Activated T-helper 1 cell treated with anti-CD3 and anti-CD28 coated beads, Interleukin-2, amount 50 U/mL, for 16 hours (primary cell): ENCODE measurements at places on chromosomes 7 and 10.

DNA sequence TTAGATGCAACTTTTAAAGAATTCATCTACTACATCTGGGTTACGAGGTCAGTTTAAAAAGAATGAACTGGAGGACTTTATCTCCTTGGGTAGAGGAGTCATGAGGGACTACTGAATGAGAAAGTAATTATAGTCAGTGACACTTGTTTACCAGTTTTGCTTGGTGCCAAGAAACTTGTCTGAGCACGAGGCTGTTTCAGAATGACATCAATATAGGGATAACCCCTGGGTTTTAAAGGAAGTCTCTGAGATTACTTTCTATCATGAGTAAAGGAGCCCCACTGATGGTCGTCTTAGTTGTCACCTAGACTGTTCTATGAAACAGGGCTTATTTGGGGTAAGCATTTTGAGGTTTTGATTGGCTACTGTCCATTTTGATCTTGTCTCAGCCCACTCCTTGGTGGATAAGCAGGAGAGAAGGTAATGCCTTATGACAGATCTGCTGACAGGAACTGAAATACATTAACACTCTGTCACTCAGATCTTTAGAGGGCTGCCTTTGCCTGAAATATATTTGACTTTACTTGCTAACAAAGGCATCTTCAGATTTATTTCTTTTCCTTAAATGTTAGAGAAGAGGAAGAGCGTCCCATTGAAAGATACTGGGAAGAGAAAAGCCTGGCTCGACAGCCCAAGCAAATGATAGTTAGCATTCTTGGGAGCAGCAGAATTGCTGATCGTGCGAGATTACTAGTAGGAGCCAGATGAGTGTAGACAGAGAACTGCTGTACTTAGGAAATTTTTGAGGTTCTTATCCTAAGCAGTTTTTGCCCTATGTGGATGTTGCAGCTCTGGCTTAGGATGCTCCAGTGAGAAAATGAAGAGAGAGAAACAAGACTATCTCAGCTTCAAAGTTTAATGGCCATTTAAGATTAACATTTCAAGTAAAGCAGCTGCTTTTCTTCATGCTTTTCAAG lies 299.2 kb upstream of the LRGUK start:
- DNase-seq = no peak

DNA sequence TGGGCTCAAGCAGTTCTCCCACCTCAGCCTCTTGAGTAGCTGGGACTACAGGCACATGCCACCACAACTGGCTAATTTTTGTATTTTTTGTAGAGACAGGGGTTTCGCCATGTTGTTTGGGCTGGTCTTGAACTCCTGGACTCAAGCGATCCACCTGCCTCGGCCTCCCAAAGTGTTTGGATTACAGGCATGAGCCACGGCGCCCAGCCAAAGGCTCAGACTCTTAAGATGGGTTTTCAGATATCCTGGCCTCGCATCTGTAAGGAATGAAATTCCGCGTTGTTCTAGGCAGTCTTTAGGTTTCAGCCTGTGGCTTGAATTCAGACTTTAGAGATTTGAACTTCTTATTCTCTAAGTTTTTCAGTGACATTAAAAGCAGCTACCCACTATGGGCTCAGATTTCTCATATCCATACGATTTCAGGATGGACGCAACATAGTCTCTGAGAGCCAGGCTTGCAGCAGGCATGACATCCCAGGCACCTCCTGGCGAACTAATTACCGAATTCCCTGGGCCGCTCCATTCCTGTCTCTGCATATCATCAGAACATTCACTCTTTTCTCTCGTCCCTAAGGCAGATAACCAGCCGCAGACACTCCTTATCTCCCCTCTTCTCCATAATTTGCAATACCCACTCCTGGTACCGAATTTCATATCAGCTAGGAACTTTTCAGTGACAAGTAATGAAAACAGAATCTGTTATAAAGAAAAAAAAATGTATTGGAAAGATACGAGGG lies 29.7 kb downstream of the IL15RA start:
- DNase-seq = no peak

GRCh38 chr10:3251172-3251571 lies 78.6 kb upstream of the PITRM1 start:
- DNase-seq = no peak

DNA sequence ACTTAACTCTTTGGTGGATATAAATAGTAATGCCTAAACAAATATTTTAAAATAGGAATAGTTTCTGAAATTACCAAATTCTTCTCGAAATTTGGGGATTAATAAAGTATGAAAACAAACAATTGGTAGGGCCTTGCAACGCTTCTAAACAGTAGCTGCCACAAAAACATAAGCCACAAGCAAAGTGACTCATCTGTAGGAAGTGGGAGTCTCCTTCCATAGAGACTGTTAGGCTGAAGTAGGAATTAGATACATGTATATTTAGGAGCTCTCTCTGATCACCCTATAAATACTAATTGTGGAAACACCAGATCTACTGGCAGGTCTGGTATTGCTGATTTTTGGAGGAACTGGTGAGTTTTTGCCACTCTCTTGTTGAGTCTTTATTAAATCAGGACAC lies 5.7 kb upstream of the LMOD2 start:
- no peak for DNase-seq

DNA sequence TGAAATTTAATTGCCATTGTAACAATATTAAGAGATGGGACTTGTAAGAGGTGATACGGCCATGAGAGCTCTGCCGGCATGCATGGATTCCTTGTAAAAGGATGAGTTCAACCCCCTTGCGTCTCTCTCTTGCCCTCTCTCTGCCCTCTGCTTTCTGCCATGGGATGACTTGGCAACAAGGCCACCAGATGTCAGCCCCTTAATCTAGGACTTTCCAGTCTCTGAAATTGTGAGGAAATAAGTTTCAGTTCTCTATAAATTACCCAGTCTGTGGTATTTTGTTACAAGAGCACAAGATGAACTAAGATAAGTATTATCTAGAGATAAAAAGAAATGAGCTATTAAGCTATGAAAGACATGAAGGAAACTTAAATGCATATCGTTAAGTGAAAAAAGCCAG lies 145.7 kb upstream of the AHR start:
- DNase-seq = no peak

GRCh38 chr10:77643795-77644468 lies 6.3 kb upstream of the KCNMA1 start:
- DNase-seq = no peak

GRCh38 chr7:96069401-96069800 lies 252.5 kb downstream of the SLC25A13 start:
- no peak for DNase-seq

DNA sequence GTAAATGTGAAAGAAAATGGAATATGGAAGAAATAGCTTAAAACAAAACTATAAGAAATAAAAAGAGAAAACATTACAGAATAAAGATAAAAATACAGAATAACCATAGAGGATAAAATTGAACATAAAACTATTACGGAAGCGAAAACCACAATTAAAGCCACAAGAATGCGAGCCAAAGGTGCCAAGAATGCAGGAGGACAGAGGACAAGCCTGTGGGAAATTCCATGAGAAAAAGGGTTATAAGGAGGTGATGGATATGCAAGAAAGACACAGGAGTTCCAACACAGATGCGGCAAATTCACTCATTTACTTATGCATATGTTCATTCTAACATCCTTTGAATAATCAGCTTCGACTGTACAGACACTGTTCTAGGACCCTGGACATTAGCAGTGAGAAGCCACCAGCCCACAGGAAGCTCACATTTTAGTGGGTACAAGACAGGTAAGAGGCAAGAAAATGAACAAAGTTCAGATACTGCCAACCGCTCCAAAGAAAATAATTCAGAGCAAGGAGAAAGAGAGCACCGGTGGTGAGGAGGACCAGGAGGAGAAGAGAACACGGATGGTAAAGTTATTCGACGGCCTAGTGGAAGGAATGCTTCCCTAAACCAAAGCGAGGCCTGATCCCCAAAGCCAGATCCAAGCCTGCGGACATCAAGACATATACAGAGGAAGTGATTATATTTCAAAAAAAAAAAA lies 213.7 kb upstream of the MGMT start:
- no peak for DNase-seq

DNA sequence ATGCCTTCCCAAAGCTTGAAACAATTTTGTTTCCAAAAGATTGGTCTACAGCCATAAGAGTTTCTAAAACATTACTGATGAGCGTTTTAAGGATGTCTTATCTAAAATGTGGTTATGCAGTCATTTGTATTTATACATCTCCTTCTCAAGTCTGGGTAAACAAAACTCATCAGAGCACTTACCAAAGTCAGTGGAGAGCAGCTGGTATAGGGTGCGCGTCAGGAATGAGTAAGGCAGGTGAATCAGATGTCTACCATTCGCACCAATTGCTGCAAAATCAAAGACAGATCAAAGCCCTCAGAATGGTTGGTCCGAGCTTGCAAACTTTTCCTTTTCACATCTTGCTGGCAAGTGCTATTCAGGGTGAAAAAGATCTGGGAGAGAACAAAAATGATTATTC lies 65.6 kb upstream of the FAM171A1 start:
- DNase-seq = no peak

- no peak for DNase-seq
These were observed 21.5 kb downstream of the LAMB1 start for GRCh38 chr7:107981466-107981865.

DNA sequence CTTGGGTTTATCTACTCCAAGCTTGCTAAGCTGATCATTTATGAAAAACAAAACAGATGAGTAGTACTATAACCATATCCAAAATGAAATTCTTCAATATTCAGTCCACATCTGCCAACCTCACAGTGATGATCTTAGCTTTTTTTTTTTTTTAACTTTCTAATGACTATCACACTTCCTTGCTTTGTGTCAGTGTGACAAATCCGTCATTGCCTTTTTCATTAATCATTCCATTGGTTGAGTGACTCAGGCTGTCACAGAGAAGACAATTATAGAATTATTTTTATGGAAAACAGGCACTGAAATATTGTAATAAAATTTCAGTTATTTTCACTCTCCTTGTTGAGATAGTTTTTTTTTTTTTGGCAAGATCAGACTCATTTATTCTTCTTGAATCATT lies 70.7 kb downstream of the CPVL start:
- DNase-seq = no peak

- no peak for DNase-seq
These were observed 729.4 kb upstream of the C7orf33 start for GRCh38 chr7:147861058-147861716.

GRCh38 chr10:34254596-34254995 lies 560.5 kb downstream of the PARD3 start:
- DNase-seq = no peak

DNA sequence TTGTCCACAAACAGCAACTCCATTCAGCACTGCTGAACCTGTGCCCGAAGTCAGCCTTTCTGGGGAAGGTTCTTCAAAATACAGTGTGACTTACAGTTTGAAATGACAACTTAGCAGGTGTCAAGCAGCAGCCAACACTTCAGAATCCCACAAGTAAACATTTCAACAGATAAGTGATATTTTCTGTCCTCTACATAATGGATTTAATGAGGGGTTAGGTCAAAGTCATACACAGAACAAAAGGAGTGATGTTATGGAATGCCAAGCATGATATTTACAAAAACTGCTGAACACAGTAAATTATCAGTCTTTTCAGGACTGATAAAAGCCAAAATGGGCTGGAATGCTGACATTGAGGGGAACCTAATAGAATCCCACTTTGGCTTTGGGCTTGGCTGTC lies 77.6 kb upstream of the JAZF1 start:
- DNase-seq = no peak

DNA sequence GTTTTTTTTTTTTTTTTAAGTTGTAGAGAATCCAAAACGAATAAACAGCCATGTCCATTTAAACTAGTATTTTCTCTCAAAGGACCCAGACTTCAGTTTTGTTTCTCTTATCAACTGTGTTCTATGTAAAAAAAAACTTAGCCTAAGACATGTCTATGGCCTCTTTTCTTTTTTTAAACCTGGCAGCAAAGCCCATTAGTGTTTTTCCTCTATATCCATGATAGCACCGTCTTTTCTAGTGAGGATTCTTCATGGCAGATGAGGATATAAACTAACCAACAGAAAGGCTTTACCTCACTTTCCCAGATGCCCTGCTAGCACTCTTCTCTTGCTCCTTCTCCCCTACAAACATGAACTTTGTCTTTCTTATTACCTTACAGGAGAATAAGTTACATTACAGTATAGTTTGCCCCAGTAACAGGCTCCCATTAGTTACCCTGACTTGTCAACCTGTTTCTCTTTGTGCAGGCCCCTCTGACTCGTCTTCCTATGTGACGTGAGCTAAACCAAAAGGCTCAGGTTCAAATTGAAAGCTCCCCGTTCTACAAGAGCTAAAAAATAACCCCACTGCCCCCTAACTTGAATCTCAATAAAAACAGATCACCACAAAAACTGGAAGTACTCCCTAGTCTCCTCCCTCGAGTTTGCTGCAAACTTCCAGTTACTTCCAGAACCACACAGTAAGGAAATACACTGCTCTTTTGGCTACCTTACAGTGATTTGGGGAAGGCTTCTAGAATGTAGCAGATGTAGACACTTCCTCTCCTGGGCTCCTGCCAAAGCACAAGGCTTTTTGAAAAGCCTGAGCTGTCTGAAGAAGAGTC lies 20.1 kb downstream of the P4HA1 start:
- DNase-seq = no peak

- no peak for DNase-seq
These were observed 764.9 kb upstream of the AUTS2 start for GRCh38 chr7:68833422-68833821.

- DNase-seq = no peak
These were observed 844.9 kb upstream of the PHF14 start for GRCh38 chr7:10128748-10129147.

GRCh38 chr10:24465124-24465874 lies 256.4 kb downstream of the KIAA1217 start:
- no peak for DNase-seq

DNA sequence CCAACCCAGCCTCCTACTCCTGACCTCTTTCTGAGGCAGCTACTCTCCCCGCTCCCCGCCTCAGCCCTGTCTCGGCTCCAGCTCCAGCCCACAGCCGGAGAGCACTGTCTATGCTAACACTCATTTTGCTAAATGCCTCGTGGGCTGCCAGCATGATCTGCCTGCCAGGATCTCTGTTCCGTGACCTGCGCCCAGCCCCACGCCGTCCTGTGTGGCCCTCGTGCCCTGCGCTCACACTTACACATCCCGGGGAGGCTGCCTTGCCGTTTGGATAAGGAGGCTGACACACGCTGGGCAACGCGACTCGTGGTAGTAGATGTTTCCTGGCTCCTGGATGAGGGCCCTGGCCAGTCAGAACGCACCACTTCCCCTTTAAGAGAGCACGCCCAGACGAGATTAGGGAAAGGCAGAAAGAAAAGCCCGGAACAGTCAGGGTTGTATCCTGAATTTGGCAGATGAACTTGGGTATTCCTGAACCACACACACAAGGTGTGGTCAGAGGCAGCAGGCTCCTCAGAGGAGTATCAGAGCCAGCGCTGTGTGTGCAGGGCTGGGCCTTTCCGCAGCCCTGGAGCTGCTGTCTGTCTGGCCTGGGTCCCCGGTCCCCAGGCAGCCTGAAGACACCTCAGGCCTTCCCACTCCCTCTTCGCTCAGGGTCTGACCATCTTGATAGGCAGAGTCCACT lies 97.7 kb upstream of the EFCAB10 start:
- DNase-seq = no peak

DNA sequence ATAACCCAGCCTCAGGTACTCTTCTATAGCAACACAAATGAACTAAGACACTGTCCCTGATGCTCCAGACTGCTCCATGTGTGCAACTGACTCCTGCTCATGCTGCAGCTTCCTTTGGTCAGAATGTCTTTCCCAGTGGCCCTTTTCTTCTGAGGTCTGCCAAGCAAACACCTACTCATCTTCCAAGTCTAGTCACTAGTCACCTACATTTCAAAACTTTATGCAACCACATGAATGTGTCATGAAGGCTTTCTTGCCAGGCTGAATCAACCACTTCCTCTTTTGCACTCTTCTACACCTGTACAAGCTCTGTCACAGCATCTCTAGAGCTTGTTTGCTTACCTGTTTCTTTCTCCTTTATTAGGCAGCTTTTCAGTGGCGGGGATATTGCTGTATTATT lies 75.8 kb downstream of the LSMEM1 start:
- no peak for DNase-seq

- no peak for DNase-seq
These were observed 6.2 kb upstream of the MBL2 start for GRCh38 chr10:52778511-52779392.
